AG08395 (cell line): ENCODE measurements at places on chromosomes 13 and 19.

DNA sequence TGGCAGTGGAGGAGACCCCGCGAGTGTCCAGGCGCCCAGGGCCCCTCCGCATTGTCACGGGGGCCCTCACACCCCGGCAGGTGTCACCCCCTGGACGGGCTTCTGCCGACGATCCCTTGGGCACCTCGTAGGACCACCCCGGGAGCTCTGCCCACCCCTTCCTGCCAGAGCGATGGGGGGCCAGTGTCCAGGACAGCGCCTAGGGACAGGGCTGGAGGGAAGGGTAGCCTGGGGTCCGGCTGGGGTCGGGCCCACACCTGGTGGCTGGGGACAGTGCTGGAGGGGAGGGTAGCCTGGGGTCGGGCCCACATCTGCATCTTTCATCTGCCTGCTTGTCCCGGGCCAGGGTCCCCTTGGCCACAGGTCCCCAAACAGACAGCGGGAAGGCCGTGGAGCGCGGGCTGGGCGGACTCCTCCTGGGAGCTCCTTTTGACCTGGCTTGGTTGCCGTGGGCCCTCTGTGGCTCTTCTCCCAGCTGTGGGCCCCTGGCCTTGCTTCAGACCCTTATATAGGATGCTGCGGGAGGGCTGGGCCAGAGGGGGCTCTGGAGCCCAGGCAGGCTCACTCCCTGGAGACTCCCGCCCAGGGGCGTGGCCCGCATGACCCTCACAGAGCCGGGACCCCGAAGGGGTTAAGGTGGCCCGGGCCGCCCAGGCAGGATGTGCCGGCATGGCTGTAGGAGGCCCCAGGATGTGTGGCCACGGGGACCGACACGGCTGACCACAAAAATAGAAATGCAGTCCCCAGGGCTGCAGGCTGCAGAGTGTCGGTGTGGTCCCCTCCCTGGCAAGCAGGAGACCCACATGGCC is 74.1 kb upstream of the MCF2L start:
- DNase-seq = no peak

GRCh38 chr13:110354123-110354627 is 47.1 kb downstream of the COL4A2 start:
- no peak for DNase-seq

DNA sequence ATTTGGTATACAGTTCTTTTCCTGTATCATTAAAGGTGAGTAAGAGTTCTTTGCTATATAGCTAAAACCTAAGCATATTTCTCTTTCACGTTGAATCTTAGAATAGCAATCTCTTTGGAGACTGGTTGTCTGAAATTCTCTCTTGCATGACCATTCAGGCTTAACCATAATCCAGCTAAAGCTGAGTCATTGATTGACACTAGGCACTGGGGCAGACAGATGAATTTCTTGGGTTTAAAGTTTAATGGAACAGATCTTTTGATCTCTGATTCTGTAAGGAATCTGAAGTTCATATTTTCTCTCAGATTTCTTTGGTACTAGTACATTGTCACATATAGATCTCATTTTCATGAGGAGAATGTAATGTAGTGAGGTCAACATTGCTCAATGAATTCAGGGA is 397.3 kb upstream of the MIR17HG start:
- DNase-seq = no peak

- DNase-seq = no peak
Observed at GRCh38 chr19:39411081-39411831, 1.2 kb upstream of the PLEKHG2 start.

GRCh38 chr13:112102243-112102642 is 35.3 kb downstream of the SOX1 start:
- no peak for DNase-seq

DNA sequence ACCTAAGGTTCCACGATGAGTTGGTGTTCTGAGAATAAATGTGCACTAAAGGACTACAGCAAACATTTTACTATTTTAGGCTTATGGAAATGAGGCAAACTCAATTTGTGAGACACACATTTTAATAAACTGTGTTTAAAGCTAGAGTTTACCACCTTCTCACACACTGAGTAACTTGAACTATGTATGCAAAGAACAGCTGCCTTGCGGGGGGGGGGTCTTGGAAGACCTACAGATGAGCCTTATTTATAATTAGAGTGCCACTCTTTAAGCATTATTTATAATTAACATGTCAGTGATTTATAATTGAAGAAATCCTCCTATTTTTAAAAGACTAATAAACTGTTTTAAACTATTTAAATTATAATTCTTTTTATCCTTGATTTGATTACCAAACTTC is 300.4 kb downstream of the DLEU7 start:
- no peak for DNase-seq

DNA sequence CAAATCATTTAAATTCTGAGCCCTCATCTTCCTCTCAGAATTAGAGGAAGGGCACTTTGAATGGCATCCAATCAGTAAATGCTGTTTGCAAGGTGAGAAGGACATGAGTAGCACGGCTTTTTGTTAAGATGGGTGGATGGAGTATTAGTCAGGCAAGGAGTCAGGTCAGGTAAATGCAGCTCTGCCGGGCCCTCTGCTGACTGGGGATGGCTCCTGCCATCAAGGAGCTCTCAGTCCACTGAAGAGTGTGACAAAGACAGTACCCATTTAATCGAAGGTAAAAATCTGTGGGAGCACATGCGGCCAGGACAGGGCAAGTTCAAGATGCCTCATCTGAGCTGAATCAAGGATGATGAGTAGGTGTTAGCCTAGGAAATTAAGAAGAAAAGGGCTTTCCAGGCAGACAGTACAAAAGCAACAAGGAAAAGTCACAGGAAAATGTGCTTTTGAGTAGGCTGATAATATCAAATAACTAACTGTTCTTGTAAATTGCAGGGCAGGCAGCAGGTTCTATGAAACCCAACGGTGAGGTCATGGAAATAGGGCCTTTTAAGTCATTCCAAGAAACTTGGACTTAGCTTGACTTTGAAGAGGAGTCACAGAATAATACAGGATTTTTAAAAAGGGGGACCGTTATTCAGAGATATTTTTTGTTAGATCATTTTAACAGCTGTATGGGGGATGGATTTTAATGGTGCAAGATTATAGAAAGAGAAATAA is 670.5 kb upstream of the ARGLU1 start:
- DNase-seq = no peak

DNA sequence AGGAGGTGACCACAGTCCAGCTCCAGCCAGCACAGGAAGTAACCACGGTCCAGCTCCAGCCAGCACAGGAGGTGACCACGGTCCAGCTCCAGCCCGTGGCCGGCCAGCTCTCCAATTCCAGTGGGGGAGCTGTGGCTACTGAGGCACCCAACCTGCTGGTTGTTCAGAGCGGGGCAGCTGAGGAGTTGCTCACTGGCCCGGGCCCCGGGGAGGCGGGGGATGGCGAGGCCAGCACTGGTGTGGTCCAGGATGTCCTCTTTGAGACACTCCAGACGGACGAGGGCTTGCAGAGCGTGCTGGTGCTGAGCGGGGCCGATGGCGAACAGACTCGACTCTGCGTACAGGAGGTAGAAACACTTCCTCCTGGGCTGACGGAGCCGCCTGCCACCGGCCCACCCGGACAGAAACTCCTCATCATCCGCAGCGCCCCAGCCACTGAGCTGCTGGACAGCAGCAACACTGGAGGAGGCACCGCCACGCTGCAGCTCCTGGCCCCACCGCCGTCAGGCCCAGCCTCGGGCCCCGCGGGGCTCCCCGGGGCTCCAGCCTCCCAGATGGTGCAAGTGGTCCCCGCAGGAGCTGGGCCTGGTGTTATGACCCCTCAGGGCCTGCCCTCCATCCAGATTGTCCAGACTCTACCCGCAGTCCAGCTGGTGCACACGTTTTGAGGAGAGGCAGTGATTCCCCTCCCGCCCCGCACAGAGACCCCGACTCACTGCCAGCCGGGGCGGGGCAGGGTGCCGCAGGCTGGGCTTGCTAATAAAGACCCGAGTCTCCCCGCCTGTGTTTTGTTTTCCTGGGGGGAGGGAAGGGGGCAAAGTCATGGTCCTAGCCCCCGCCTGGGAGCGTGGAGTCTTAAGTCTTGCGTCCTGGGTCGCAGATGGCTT is 1.0 kb upstream of the NAT14 start:
- no peak for DNase-seq

DNA sequence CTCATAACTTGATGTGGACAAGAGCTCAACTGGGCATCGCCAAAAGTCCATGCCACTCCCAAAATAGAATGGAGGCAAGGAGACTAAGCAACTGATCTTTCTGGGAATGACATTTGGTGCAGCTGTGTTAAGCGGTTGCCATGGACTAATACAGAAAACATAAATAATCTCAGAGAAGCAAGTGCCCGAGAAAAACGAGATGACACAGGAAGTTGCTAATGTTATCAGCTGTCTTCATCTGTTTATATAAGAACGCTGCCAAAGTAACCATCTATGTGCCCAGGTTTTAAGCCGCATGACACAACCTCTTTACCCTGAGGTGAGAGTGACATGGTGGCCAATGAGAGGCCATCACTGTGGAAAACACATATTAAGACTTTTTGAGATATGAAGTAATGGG is 54.9 kb upstream of the SACS start:
- DNase-seq = no peak

GRCh38 chr19:12034620-12035019 is 859 bp downstream of the ZNF433 start:
- no peak for DNase-seq

DNA sequence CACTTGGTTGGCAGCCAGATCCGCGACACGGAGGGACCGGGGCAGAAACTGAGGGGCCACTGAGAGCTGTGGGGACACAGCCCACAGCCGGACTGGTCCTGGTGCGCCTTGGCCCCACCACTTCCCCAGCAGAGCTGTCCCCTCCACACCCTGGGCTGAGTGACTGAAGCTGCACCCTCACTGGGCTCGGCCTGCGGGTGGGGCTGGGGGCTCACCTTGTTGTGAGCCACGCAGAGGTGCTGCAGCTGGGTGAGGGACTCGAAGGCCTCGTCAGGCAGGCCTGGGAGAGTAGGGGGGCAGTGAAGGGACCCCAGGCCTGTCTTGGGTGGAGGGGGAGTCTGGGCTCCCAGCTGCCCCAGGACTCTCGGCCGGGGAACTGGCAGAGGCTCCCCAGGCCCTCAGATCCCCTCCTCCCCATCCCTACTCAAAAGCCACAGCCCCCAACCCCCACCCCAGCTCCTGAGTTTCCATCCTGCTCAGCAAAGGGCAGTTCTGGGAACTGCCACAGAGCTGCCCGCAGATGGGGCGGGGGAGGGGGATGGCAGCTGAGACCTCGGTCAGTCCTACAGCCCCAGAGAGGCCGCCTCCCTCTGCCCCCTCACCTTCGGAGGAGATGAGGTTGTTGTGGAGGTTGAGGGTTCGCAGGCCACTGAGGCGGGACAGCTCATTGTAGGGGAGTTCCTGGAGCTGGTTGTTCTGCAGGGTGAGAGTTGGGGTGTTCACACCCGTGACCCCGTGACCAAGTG is 2.3 kb downstream of the PODNL1 start:
- DNase-seq = no peak

- no peak for DNase-seq
Observed at GRCh38 chr13:114148521-114148855, 16.1 kb upstream of the RASA3 start.

GRCh38 chr13:99009987-99010551 is 32.2 kb upstream of the DOCK9 start:
- DNase-seq = no peak

- no peak for DNase-seq
Observed at GRCh38 chr13:65592731-65593130, 1637.4 kb downstream of the PCDH9 start.

DNA sequence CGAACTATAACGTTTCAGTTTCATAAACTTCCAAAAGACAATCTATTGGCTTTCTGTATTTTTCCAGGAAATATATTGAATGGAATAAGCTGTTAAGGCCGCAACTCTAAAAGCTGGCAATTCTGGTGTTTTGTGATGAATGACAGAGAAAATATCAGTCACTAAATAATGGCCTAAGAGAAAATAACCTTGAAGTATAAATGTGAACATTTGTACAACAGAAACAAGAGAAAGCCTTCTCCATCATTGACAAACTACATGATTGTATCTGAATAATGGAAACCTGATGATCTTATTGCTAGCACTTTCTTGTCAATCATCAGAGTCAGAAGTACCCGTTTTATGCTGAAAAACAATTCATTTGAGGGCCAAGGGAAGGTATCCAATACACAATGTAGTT is 134.3 kb downstream of the TRPC4 start:
- no peak for DNase-seq

DNA sequence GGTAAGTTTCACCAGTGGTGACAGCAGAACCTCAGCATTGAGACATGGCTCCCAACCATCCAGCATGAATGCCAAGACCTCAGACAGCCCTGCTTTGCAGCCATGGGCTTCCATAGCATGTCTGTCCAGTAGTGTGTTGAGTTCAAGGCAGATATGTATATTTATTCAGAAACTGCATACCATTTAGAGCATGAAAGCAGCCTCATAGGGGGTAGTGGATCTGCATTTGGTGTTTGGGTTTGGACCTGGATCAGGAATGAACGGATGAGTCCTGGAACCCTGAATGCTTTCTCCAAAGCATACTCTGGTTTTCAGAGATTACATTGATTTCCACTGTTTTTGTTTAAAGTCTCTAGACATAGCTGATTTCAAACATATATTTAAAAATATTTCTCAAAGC is 114.3 kb downstream of the ESD start:
- no peak for DNase-seq

DNA sequence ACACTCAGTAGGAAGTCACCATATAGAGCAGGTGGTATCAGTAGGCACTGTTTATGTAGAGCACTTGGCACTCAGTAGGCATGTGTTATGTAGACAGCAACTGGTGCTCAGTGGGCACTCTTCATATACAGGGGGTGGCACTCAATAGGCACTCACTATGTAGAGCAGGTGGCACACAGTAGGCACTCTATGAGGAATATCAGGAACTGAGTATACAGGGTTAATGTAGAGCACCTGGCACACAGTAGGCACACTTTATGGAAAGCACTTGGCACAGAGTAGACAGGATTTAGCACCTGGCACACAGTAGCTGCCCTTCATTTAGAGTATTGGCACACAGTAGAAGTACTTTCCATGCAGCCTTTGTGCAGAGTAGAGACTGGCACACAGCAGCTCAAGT is 1.1 kb upstream of the CYP4F3 start:
- DNase-seq = no peak

- peak; percentile 15 for DNase-seq
Observed at GRCh38 chr13:41428155-41428554, 29.2 kb upstream of the RGCC start.

- DNase-seq = no peak
Observed at GRCh38 chr13:44927968-44928367, 61.3 kb downstream of the NUFIP1 start.

GRCh38 chr13:43196086-43196621 is 172.8 kb downstream of the DNAJC15 start:
- DNase-seq = no peak

DNA sequence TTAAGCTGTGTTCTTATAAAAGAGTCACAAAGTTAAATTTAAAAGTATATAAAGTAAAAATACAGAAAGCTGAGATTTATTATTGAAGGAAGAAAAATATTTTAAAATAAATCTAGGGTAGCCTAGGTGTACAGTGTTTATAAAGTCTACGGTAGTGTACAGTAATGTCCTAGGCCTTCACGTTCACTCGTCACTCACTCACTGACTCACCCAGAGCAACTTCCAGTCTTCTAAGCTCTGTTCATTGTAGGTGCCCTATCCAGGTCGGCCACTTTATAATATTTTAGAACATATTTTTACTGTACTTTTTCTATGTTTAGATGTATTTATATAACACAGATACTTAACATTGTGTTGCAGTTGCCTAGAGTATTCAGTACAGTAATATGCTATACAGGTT is 47.4 kb downstream of the NDFIP2 start:
- no peak for DNase-seq
